ENCODE measurements at places on chromosomes 7 and 10.

DNA sequence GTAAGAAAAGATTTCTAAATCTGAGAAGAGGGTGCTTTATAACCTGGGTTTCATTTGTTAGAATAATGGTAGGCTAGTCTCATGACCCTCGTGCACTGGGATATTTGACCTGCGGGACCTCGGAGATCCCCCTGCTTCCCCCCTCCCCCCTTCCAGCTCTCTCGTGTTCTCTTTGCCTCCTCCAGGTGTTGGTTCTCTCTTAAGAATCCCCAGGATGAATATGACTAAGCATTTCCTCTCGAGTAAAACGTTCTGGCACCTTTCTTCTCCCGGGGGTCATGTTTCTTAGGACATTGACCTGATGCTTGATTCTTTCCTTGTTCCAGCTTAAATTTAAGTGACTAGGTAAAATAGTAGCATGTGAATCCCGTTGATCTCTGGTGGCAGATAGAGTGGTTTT, 71.2 kb downstream of the SHH start:
- no peak for DNase-seq

GRCh38 chr10:92508866-92509265, 65.0 kb downstream of the IDE start:
- no peak for DNase-seq

- no peak for DNase-seq
These were observed 157.9 kb upstream of the CSTF2T start for GRCh38 chr10:51857305-51857704.

GRCh38 chr10:69939481-69939880, 113.2 kb upstream of the MACROH2A2 start:
- DNase-seq, result no peak

DNA sequence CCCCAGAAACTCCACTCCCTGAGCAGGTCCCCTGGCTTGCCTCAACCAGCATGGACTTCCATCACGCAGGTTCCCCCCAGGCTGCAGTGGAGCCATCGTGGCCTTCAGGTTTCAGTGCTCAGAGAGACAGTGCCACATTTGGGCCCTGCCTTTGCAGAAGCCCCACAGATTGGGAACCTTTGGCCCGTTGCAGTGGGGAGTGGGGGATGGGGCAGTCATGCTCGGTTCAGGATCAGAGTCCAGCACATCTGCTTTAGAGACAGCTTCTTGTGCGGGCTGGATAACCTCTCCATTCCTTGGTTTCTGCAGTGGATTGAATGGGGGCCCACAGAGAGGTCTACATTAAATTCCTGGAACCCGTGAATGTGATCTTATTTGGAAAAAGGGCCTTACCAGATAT, 183.9 kb downstream of the EBF3 start:
- no peak for DNase-seq

GRCh38 chr10:18109341-18109870, 30.8 kb upstream of the CACNB2 start:
- no peak for DNase-seq

- no peak for DNase-seq
These were observed 885 bp upstream of the MET start for GRCh38 chr7:116671111-116671510.

DNA sequence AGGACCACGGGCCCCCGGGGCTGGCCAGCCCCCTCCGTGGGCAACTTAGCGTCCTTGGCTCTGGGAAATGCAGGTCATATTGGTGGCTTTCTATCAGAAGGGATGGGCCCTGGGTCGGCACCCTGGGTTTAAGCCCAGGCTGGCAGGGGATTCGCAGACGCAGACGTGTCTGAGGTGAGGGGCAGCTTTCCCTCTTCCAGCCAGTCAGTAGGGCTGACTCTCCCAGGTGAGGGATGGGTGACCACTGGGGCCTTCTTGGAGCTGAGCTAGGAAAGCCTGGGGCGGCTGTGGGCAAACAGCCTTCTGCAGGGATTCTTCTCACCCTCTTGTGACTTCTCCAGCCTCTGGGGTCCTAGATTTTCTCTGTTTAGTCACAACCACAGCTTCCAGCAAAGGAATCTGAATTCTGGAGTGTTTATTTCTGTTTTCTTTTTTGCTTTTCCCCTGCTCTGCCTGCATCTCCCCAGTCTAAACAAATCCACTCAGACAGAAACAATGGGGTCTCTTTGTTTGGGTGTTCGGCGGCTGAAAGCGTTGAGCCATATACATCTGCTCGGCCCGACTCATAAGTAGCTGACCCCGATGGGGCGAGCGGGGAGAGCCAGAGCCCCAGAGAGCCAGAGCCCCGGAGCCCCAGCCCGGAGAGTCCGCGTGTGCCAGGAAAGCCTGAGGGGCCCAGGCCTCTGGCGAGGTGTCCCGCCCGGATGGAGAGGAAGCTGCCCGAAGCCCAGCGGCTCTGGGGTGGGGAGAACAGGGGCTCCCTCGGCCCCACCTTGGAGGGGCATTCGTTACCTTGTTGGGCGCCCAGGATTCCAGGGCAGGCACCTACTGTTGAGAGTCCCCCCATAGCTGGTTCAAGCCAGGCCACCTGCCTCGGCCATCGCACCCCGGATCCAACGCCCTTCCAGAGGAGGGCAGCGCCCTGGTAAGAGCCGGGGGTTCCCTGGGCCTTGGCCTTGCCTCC, 2.0 kb downstream of the MNX1 start:
- DNase-seq, result no peak

DNA sequence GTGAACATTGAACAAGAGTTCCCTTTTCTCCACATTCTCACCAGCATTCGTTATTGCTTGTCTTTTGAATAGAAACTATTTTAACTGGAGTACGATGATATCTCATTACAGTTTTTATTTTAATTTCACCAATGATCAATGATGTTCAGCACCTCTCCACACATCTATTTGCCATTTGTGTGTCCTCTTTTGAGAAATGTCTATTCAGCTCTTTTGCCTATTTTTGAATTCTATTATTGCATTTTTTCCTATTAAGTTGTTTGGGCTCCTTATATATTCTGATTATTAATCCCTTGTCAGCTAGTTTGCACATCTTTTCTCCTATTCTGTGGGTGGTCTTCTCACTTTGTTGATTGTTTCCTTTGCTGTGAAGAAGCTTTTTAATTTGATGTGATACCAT, 241.1 kb upstream of the CTBP2 start:
- no peak for DNase-seq

DNA sequence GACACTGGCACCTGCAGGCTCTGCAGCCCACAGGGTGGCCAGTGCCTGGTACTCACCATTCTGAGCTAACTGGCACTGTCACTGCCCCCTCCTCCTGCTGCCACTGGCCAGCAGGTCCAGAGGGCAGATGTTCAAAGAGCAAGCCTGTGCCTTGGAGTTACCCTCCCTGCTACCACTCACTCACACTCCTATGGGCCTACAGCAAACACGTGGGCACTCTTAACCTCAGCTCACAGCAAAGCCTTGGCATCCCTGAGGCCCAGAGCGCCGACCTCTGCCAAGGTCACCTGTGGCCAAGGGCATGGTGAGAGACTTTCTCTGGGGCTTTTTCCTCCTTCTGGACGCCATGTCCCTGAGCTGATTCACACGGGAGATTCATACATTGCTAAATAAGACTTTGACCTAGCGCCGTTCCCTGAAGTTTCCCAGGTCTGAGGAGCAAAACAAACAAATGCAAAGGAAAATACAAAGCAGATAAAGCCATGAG, 270.0 kb upstream of the PPP2R2D start:
- no peak for DNase-seq

GRCh38 chr10:80512031-80512526, 25.6 kb upstream of the SH2D4B start:
- no peak for DNase-seq

GRCh38 chr7:47771990-47772360, 176.3 kb downstream of the PKD1L1 start:
- DNase-seq, result no peak

DNA sequence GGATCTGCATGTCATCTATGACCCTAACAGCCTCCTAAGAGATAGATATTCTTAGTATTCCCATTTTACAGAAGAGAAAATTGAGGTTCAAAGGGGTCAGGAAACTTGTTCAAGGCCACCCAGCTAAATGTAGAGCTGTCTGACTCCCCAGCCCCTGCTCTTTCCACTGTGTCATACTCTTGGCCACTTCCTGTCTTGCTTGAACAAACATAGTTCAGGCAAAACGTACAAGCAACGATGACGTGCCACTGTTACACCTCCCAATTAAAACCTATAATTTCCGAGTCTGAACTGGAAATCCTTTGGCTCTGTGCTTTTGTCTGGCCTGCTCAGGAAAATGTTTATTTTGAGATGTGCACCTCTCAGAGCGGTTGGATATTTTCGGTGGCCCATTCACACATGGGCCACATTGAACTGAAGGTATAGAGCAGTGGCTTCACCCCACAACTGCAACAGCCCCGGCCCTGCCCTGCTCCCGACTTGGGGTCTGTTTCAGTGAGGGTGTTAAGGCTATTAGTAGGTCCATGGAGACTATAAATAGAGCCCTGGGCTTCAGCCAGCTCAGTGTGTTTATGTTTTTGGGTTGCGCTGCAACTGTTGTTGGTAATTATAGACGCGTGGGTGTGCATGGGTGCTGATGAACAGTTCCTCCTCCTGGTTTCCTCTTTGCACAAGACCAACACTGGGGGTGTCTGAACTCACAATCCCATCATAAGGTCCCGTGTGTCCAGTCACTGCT, 172.3 kb upstream of the ADO start:
- DNase-seq, result no peak

GRCh38 chr7:26005683-26006410, 146.2 kb upstream of the NFE2L3 start:
- DNase-seq, result no peak

DNA sequence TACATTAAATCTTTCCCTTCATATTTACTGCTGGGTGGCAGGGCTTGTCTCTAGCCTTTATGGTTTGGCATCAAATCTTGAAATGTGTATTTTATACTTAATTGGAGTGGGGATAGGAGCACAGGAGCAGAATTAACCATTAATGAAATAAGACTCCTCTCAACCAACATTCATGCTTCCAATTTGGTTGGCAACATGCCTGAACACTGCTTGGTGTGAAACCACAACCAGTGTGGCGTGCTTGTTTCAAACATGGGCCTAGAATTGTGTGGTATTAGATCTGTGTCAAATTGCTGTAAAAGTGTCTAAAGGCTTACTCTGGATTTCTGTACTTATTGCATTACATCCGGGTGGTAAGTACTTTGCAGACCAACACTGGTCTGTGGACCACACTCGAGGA, 25.1 kb upstream of the VPS41 start:
- DNase-seq, result no peak

GRCh38 chr7:38328814-38329213, 55.4 kb upstream of the TARP start:
- no peak for DNase-seq

GRCh38 chr7:351256-351655, 61.3 kb downstream of the FOXL3 start:
- peak; percentile 46 for DNase-seq

GRCh38 chr7:110399421-110399820, 691.5 kb upstream of the LRRN3 start:
- no peak for DNase-seq

DNA sequence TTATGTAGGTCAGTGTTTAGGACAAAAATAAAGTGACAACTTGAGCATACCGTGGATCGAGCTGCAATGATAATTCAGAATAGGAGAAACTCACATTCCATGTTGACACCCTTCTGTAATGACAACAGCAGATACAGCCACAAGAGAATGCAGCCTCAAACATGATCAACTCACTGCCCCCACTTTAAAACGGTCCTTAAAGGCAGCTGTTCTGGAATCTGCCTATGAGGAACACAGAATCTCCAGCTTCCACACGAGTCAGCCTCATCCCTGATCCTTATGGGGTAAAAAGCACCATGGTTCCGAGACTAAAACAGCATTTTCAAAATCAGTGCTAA, 32.5 kb upstream of the DAGLB start:
- DNase-seq, result no peak

DNA sequence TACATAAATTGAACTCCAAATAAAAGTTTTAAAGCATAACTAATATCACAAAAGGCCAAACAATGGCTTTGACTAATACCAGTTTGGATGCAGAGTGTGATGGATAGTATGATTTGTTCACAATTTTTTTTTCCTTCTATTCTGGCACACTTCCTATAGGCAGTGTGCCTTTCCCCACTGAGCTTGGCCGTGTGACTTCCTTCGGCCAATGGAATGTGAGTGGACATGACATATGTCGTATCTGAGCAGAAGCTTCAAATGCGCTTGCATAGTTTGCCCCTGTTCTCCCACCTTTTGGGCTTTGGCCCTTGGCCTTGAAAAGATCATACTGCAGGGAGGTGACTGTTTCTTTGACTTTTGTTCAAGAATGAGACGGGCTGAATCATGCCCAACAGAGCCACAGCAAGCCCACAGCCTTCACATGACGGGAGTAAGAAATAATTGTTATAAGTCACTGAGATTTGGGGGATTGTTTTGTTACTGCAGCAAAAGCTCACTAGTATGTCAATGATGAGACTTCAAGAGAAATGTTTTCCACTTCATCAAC, 279.9 kb upstream of the NEBL start:
- DNase-seq, result no peak

GRCh38 chr10:60235001-60235400, 154.7 kb downstream of the ANK3 start:
- DNase-seq, result no peak

- DNase-seq, result no peak
These were observed 15.8 kb downstream of the KLLN start for GRCh38 chr10:87847550-87847949.

DNA sequence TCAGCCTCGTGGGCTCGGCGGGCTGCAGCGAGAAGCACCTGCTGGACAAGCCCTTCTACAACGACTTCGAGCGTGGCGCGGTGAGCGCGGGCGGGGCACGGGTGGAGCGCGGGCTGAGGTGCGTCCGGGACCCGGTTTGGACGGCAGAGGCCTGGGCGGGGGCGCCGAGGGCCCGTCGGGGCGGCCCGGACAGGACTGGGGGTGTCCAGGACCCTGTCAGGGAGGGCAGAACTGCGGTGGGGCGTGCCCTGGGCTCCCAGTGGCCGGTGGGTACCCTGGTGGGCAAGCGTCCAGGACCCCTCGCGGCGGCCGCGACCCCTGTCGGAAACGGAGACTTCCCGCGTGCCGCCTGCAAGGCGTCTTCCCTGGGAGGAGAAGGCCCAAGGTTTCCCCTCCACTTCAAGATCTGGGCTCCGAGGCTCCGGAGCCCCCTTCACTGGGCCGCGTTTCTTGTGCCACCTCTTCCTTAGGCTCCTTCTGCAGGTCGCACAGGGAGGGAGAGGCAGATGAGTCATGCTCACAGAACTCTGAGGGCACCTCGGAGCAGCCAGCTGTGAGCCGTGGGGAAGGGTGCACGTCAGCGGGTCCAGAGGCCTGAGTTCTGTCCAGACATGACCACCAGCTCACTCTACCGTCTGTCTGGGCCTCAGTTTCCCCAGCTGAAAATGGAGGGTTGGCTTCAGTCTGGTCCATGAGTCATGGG, 485 bp downstream of the ALOX5 start:
- no peak for DNase-seq

DNA sequence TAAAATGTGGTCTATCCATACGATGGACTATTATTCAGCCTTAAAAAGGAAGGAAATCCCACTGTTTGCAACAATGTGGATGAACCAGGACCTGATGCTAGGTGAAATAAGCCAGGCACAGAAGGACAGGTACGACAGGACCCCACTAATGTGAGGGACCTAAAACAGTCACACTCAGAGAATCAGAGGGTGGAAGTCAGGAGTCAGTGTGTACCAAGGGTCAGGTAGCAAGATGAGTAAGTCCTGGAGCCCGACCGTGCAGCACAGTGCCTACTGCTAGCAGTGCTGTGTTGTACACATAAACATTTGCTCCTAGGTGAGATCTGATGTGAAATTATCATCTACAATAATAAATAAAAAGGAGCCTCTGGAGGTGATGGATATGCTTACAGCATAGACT, 322.3 kb downstream of the GLRX3 start:
- DNase-seq, result no peak
